ENCODE measurements at places on chromosomes 1 and 21.
A peak's percentile ranks its signal among the peaks of the same experiment; 100 is the strongest.

GRCh38 chr1:55427606-55428005, 212.4 kb upstream of the USP24 start:
- DNase-seq = no peak

DNA sequence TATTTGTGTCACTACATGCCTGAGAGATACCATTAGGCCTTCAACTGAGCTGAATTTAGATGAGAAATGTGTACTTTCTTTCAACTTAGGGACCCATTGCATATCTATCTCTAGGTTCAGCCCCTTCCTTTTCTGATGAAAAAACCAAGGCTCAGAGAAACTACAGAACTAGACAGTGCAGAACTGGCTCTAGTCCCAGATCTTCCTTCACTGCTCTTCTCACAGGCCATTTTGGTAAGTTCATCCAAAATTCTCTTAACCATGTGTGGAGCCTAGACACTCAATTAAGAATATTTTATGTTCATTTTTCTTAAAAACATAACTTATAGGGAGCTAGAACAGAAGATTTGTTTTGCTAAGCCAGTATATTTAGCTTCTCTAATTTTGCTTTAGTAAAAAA, 128.9 kb downstream of the ASTN1 start:
- DNase-seq = no peak

GRCh38 chr1:158681606-158682005, 4.9 kb downstream of the SPTA1 start:
- DNase-seq = no peak

DNA sequence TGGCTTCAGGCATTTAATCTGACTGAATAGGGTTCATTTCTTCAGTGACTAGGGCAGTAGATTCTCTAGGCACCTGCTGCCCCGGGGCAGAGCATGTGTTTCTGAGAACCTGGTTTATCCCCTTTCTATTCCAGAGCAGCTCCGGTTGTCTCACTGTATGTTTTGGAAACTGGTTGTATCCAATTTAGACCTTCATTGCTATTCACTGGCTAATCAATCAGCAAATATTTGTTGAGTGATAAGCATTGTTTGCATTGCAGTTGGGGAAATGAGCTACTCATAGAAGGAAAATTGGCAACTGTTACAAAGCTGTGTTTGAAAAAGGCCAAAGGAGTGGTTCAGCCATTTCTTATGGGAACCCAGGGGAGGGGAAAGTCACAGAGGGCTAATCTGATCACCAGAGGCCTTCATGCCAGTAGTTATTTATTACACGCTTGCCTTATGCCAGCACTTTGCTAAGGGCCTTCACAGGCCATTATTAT, 2.9 kb downstream of the QSOX1 start:
- DNase-seq = no peak

DNA sequence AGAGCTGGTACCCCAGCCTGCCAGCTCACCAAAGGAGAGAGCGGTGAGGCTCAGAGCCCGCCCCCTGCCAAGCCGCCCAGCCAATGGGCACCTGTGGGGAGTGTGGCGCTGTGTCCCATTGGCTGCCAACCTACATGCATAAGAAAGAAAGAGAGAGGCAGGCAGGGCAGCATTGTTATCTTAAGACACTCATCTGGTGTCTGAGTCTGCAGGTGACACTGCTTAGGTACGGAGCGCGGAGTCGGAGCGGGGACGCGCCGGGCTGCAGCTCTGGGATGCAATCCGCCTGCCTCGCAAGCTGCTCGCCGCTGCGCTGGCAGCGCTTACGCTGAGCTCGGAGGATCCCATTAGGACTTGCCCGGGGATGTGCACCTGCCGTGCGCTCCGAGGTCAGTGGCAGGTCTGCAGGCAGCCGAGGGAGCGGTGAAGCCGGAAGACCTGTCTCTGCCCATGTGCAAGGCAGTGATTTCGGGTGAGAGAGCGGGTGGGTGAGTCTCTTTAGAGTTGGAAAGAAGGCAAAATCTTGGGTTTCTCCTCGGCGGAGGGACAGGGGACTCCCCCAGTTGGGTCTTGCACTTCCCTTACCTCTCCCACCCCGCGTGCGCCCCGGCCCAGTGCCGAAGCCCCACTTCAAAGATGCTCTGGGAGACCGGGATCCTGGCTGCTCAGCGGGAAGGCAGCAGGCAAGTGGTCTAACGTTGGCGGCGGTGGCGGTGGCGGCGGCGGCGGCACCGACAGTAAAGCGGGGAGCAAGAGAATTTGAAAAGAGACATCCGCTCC, at the start of gene BRINP2:
TSS of gene BRINP2 (plus strand) at position 203 of the 780 bp plus-strand sequence. CDS start 58,919 bp downstream, outside the sequence.
- no peak for DNase-seq

DNA sequence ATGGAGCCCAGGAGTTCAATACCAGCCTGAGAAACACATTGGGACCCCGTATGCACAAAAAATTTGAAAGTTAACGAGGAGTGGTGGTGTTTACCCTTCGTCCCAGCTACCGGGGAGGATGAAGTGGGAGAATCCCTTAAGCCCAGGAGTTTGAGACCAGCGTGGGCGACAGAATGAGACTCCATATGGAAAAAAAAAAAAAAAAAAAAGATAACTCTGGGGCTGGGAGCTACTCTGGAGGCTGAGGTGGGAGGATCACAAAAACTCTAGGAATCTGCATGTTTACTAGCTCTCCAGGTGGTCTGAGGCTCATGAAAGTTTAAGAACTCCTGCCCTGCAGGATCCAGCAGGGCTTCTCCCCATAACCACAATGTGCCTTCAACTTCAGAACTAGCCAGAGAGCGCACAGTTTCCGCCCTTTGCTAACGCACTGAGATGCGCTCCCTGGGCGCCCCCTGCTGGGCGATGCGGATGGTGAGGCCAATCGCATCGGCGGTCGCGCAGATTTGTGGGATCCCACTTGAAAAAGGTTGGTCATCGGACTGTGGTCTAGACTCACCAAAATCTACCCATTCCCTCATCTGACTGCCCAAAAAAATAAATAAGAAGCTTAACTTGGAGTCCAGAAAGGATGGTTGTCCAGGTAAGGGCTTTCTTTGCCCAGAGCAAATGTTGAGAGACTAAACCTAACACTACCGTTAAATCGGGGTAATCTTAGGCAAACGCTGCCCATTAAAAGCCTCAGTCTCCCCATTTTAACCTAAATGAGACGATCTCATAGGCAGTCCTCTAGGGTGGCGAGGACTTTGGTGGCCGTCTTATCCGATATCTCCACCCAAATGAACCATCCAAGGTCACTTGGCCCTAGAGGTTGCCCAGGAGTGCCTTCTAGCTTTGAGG, 8.8 kb downstream of the ZNF683 start:
- DNase-seq = peak; percentile 66

DNA sequence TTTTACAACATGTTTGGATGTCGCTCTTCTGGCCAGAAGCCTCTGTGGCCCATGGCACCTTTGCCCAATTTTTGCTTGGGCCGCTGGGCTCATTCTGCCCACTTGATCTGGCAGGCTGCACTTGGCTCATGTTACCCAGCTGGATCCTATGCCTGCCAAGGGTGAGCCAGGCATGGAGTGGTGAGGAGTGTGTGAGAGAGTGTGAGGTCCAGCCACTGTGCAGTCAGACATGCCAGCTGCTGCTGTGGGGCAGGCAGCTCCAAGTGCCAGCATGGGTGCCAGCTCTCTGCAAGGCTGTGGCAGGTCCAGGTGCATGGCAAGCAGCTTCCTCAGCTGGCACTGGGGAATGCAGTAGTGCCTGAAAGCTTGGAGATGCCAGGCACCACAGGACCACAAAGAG, 71.0 kb downstream of the EBNA1BP2 start:
- no peak for DNase-seq

DNA sequence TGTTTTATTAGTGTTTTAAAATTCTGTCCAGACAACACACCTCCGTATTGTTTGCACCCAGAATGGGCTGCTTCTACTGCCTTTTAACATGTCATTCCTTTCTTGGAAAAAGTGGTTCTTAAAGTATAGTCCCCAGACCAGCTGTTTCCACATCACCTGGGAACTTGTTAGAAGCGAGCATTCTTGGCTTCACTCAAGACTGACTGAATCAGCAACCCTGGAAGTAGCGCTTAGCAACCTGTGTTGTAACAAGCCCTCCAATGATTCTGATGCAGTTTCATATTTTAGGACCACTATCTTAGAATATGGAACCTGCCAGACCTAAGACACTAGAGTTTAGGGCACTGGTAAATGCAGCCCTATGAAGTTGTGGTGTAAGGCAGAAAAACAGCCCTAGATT, 6.0 kb upstream of the PPIE start:
- DNase-seq = no peak

GRCh38 chr1:155009221-155009711, 6.7 kb downstream of the ZBTB7B start:
- no peak for DNase-seq

DNA sequence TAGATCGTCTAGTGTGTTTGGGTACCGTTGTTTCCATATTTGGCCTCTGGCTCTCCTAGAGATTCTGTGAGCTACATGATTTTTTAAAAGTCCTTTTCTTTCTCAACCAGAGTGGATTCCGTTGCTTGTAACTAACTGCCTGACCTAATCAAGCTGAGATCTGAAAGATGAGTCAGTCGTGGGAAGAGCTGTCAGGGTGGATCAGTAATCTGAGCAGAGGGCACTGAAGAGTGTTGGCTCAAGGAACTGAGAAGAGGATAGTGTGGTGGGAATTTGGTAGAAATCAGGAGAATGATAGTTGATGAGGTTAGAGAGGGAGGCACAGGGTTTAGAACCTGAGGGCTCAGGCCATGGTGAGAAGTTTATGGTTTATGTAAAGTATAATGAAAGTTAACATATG, 52.2 kb downstream of the TRAF5 start:
- DNase-seq = no peak

DNA sequence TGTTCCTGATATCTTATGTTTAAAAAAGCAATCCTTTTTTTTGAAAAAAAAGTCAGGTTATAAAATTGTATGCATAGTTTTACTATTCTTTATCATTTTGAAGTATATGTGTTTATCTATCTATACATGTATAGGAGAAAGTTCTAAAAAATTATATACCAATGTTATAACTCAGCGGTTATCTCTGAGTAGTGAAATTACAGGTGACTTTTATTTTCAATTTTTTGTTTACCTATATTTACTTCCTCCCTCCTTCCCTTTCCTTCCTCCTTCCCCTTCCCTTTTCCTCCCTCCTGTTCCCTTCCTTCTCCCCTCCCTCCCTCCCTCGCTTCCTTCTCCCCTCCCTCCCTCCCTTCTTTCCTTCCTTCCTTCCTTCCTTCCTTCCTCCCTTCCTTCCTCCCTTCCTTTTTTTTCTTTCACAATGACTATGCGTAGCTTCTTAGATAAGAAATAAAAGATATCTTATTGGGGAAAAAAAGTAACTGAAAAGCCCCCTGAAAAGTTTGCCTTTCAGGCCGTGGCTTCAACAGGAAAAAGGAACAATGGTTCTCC, 77.1 kb downstream of the ABCA4 start:
- DNase-seq = no peak

DNA sequence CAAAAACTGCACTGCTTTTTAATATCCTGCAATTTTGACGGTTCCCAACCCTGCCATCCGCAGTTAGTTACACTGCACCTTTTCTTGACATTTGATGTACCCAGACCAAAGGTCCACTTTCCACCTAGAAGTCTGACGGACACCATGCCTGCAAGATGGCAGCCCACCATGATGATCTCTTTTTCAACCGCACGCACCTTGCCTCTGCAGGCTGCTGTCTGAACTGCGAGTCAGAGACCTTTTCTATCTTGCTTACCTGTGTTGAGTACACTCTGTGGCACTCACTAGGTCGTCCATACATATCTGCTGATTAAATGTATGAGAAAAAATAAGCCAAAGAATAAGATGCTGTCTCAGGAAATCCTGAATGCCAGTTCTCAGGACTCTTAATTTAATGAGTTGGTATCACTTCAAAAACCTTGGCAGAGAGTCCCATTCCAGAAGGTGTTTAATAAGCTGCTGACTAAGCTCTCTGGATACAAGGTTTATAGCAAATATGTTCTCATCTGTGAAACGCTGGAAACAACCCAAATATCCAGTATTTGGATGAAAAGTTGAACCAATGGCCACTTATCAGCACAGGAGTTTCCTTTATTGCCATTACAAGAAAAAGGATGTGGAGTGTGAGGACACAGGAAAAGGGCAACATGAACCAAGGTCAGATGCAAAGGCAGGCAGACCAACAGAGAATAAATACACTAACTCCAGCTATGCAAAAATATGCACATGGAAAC, 37.9 kb downstream of the GNG12 start:
- no peak for DNase-seq

DNA sequence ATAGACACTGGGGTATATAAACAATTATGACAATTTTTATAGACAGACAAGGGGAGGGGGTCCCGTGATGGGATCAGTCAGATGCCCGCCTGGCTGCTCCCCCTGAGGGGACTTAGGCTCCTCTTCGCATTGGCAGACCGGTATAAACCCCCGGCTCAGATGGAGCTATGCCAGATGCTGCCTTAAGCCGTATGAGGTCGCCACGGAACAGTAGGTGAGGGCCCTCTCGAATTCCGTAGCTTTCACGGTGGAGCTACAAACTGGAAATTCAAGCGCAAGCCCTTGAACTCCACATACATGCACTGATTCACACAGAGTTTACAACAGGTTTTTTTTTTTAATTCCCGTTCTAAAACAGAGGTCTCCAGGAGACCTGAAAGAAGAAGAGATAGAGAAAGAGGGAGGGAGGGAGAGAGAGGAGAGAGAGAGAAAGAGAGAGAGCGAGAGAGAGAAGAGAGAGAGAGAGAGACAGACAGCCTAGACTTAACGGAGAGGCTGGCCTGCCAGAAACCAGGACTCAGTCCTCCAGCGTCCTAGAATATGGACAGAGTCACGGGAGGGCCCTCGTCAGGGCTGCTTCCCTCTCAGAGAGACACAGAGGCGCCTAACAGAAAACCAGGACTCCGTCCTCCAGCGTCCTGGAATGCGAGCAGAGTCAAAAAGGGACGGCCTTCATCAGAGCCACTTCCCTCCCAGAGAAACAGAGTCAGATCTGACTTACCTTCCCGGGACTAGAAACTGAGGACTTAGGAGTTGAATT, 24.4 kb upstream of the TMEM54 start:
- DNase-seq = no peak
